H1 (cell line): ENCODE measurements at places on chromosomes 11 and 22. TPM values are rescaled to one million over a fixed set of nuclear protein-coding genes. Genes with fewer than 3 reads are reported as not detected.

GRCh38 chr22:26974914-26975803 is 317.8 kb downstream of the MIAT start:
- no peak for DNase-seq

- no peak for DNase-seq
These were observed 62.1 kb upstream of the NUP50 start for GRCh38 chr22:45101515-45102227.

- no peak for DNase-seq
These were observed 73.2 kb upstream of the PRR5 start for GRCh38 chr22:44628835-44629234.

Gene TTC28
- 2.6 and 6.5 TPM in 2 replicates for polyA plus RNA-seq

Gene MMP12
- polyA plus RNA-seq = not detected in 2 replicates

- no peak for DNase-seq
These were observed 25.0 kb upstream of the SERPIND1 start for GRCh38 chr22:20748731-20749428.

- no peak for DNase-seq
These were observed 257.8 kb upstream of the LUZP2 start for GRCh38 chr11:24238771-24239645.
